Esophagus squamous epithelium (tissue), 5 donors: ENCODE measurements at places on chromosomes 1 and 21.

DNA sequence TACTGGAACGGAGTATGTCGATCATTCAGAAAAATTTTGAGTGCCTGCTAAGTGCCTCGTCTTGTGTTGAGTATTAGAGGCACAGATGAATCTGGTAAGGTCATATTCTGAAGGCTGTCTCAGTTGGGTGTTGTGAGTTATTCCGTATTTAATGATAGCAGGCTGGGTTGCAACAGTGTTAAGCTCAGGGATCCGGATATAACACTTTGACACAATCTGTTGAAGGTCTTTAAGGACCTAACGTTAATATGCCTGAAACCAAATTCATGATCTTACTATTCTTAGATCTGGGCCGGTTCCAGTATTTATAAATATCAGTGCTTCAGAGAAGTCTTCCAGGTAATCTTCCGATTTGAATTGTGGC is 555 bp downstream of the PRPF38A start:
- no peak for DNase-seq

DNA sequence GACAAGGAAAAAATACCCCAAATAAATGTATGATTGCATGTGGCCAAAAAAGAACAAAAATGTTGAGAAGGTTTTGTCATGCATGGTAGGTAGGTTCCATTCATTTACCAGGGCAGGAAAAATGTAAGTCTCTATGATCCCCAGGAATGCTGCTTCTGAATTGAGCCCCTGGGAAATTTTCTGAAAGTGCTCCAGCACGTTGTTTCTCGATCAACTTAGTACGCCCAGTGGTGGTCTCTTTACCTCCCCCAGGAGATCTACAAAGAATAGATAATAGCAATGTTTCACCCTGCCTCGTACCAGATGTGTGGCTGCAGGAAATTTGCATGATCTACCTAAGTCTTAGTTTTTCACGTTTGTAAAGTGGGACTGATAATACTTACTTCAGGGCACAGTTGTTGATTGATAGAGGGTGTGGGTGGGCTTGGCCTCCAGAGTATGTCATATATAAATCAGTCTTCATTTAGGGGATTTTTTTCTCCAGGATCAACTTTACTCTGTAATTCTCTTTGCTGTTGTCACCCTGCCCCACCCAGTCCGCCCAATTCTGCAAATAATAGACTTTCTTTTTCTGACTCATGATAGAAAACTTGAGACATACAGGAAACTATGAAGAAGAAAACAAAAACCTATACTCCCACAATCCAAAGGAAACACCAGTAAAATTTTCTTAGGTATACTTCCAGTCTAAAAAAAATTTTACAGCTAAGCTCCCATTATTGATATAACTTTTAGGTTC is 462.0 kb upstream of the RUNX1 start:
- DNase-seq = no peak

GRCh38 chr1:196598942-196599748 is 9.1 kb downstream of the KCNT2 start:
- no peak for DNase-seq

GRCh38 chr21:18151046-18151445 is 93.6 kb upstream of the CHODL start:
- no peak for DNase-seq

GRCh38 chr1:222420633-222421032 is 127.3 kb downstream of the HHIPL2 start:
- no peak for DNase-seq

- no peak for DNase-seq
These were observed 13.7 kb upstream of the SRP9 start for GRCh38 chr1:225763716-225764548.

DNA sequence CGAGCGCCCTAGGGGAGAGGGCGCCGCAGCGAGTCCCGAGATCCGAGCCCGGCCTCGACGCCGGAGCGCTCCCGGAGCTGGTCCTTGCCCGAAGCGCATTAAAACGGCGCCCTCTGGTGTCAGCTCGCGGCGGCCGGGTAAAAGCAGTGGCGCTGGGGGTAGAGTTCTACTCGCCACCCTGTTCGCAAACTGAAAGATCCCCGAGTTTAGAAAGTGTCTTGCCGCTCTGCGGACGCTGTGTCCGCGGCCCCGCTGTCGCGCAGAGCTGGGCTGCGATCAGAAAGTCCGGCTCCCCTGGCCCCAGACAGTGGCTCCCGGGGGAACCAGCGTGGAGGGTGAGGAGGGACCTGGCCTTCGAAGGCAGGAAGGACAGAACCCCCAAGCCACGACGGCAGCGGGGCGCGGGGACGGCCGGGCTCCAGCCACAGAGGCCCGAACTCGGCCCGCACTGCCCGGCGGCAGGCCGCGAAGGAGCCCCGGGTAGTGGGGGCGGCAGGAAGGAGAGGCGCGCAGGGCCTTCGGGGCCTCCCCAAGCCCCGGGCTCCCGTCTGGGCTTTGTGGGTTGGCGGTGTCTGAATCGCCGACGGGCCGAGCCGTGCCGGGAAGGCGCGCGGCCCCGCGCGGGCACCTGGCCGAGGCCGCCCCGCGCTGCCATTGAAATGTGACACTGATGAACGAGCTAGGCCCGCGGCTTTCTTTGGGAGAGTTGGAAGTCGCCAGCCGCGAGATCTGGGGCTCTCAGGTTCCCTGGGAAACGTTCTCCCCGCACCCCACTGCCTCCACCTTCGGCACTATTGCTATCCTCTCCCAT is 39.1 kb upstream of the NFIA start:
- DNase-seq = no peak

- no peak for DNase-seq
These were observed 36.0 kb downstream of the CENPF start for GRCh38 chr1:214638997-214639396.

GRCh38 chr1:182681568-182681912 is 2.8 kb downstream of the RGS8 start:
- no peak for DNase-seq

DNA sequence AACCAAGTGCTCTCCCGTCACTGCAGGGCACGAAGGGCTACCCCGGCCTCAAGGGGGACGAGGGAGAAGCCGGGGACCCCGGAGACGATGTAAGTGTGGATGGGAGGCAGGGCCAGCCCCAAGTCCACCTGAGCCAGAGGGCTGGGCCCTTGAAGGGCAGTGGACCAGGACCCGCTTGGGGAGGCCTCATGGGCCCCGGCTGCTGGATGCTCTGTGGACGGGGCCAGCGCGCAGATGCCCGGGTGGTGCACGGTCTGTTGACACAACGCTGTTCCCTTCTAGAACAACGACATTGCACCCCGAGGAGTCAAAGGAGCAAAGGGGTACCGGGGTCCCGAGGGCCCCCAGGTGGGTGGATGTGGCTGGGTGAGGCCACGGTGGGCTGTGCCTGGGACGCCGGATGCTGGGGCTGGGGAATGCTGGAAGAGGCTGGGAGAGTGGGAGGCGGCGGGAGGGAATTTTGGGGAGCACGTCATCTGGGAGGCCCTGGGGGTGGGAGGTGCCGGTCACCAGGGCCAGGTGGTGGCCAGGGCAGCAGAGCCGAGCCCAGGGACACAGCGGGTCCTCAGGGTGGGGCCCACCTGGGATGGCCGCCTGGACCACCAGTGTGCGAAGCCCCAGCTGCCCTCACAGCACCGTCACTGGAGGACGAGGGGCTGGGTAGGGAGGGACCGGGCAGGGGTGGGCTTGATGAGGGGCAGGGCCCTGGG is 17.5 kb downstream of the COL6A1 start:
- no peak for DNase-seq

DNA sequence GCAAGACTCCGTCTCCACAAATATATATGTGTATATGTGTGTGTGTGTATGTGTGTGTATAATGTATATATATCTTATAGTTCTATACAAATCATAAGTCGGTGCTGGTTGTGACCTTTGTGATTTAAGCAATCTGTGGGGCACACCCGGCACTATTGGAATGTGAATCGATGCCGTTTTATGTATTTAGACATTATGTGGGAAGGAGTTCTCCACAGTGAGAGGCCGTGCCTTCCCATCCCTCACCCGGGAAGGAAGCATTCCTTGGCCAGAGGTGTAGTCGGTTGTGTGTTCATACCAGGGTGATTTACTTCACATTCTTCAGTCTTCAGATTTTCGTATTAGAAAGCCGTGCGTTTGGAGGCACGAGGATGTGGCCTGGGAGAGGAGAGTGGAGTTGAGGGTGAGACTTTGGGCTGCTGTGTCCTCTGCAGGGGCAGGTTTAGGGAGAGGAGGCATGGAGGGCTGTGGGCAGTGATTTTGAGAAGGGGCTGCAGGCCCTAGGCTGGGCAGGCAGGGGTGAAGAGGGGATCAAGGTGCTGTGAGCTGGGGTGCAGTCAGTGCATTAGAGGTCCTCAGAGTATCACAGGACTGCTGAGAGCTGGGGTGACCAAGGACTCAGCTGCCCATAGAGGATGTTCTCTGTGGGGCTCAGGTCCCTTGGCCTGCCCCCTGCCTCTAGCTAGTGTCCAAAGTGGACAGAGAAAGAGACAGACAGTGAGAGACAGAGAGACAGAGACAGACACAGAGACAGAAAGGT is 57.7 kb downstream of the TRIM11 start:
- DNase-seq = no peak

DNA sequence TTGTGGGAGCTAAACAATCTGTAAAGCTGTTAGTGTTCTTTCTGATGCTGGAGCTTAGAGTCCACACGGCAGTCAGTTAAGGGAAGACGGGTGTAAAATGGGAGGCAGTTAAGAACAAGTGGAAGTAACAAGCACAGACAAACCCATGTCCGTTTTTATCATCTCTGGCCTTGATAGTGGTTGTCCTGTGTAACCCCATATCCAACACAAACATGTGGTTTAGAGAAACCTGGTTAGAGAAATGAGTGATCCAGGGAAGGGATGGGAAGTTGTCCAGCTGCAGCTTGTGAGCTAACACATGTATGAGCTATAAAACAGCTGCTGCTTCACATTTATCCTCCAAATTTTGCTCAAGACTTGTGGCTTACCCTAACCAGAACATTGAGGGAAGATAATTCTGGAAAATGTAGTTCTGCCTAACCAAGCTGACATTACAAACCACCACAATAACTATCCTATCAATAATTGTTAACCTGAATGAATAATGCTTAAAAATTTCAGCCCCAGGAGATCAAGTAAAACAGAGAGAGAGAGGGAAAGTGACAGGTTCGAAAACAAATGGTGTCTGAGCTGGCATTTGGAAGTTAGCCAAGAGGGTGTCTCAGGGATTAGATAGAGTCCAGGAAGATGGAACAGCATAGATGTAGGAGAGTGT is 10.6 kb upstream of the C1orf162 start:
- no peak for DNase-seq

GRCh38 chr1:47995306-47996050 is 1.7 kb downstream of the TRABD2B start:
- no peak for DNase-seq

GRCh38 chr1:186511761-186512637 is 51.1 kb upstream of the PDC start:
- DNase-seq = no peak

DNA sequence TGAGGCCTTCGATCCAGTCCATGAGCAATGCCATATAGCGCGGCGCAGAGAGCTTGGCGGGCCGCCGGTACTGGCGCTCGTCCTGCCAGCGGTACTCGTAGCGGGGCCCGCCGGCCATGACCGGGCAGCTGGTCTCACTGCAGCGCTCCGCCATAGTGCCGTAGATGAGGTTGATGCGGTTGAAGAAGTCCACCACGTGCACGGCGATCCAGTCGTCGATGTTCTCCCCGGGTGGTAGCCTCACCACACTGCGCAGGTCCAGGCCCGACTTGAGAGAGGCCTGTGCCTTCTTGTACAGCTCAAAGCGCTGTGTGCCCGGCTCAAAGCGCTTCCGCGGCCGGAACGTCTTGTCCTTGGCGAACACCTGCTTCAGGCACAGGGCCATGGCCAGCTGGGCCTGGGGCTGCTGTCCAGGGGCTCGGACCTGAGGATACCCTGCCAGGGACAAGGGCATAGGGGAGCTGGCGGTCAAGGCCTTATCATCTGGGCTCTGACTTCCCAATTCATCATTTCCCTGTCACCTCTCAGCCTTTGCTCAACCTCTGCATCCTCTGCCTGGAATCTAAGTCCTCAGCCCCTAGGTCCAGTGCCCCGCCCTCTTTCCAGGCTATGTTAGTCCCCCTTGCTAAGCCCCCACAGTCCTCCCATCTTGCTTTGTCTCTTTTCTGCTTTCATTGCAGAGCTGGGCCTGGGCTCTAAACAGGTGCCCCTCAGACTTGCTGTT is 3.5 kb downstream of the MOB3C start:
- no peak for DNase-seq

- DNase-seq = no peak
These were observed 50.0 kb downstream of the SLC37A1 start for GRCh38 chr21:42563686-42564085.

DNA sequence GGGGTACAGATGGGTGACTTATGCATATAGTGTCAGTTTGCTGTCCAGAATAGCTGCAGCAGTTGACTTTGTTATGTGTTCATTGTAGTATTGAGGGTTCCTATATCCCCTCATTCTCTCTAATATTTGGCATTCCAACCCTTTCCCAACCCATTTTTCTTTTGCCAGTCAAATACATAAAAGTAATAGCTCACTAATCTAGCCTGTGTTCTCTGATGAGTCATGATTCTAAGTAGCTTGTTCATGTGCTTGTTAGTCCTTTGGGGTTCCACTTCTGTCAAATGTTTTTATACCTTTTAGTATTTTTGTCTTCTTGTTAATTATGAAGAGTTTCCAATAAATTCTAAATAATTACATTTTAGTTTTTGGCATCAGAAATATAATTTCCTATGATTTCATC is 99.2 kb upstream of the MROH9 start:
- no peak for DNase-seq

DNA sequence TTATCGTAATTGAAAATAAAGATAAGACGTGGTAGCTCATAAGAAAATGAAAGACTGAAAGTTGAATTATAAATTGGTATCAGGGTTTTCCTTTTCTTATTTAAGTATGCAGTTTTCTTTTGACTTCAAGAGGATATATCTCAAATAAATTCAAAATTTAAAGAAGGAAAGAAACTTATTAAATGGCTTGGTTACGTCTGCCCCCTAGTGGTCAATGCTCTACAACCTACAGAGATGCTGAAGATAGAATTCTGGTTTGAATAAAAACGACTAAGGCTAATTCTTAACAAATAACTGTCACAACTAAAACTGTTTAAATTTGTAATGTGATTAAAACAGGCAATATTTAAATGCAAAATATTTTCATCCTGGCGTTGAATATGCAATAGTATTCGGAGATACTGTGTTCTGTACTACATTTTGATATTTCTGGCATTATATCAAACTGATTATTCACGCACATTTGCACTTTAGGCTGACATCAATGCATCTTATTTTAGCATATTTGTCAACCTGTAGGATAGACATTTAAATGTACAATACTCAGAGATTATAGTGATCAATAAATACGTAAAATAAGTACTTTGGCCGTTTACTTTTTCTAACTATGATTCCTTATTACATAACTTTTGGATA is 26.8 kb downstream of the IFI44 start:
- no peak for DNase-seq

- no peak for DNase-seq
These were observed 13.7 kb downstream of the PABPC4 start for GRCh38 chr1:39562886-39563285.
